ENCODE measurements at places on chromosomes 3 and 15. TPM values are rescaled to one million over a fixed set of nuclear protein-coding genes. Genes with fewer than 3 reads are reported as not detected.

Gene CCDC39
- not detected for total RNA-seq

Gene TICRR
- 0.05 TPM for total RNA-seq

Gene PIERCE2
- total RNA-seq, result not detected

Gene ITIH1
- not detected for total RNA-seq

Gene WDR93
- total RNA-seq, result not detected

Gene CNTN3
- total RNA-seq, result not detected

Gene FBXW12
- not detected for total RNA-seq

Gene C3orf49
- not detected for total RNA-seq

All from CD4-positive, alpha-beta T cell (primary cell).